ENCODE measurements at places on chromosomes 2 and 18.

GRCh38 chr2:120949957-120950590, 214.4 kb downstream of the GLI2 start:
- no peak for DNase-seq

- DNase-seq = no peak
Measured at GRCh38 chr2:124180635-124181034, 155.5 kb downstream of the CNTNAP5 start.

DNA sequence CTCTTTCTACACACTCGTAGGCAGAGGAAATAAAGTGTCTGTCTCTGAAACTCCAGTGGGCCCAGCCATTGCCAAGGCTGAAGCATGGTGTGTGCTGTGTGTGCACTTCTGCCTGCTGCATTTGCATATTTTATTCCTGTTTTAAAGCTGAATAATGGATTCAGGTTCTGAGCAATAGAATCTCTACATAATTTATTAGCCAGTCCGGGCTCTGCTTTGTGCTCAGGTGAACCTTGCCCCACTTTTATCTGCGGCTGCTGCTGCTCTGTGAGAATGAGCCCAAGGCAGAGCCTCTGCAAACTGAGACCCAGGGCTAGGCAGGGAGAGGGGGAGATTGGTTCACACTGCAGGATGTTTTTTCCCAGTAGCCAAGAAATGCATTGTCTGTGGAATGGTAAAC, 64.6 kb upstream of the SH3BP4 start:
- no peak for DNase-seq

DNA sequence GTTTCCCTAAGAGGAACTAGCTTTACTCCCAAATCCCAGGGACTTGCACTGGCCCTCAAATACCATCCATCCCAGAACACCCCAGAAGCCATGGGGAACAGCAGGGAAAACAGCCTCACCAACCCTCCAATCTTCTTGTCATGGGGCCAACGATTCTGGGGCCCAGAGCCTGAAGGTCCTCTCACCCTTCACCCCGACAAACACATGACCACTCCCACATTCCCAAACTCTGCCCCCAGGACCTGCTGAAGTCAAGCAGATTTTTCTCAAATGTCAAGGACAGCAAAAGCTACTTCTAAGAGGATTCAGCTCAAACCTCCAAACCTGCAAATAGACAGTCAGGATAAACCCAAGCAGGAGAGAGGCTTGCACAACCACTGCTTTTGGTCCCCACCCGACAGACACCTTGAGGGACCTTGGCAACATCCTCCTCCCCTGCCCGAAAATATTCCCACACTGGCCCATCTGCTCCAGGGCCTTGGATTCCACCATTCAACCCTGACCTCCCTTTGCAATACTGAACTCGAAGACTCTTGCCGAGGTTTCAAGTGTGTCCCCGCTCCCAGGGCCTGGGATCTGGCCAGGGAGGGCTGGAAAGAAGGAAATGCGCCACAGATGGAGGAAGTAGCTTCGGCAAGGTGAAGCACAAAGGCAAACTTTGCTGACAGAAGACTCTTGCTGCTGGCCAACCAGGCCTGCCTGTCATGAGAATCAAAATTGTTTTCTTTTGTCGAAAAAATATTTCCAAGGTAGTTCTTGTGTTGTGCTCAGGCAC, 143.3 kb downstream of the ZFP36L2 start:
- no peak for DNase-seq

DNA sequence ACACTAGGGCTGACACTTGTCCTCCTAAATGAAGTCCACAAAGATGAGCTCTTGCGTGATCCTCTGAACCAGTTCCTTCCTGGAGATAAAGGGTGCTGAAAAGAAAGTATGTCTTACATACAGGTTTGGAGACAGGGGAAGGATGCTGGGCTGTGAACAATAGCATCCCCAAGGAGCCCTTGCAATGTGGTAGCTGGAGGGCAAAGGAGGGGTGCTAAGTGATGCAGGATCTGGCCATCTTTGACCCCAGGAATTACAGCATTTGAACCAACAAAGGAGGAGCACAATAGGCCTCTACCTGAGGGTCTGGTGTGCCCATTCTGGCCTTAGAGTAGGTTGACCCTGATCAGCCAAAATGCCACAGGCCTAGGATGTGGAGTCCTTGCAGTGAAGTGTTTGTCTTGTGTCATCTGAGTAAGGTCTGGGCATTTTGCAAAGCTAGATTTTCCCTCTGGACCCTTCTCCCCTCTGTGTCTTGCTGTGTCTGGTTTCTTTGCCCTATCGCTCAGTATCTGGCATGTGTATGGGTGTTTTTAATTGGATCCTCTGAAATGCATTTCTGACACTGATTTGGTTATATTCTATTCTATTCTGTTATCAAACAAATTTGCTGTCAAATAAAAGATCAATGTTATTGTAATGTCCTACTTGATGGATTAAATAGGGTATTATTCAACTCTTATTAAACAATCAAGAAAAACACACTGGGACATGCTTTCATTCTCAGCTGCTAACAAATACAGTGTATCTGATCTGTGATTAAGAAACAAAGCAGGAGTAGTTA, 364.8 kb upstream of the MEIS1 start:
- DNase-seq = no peak

DNA sequence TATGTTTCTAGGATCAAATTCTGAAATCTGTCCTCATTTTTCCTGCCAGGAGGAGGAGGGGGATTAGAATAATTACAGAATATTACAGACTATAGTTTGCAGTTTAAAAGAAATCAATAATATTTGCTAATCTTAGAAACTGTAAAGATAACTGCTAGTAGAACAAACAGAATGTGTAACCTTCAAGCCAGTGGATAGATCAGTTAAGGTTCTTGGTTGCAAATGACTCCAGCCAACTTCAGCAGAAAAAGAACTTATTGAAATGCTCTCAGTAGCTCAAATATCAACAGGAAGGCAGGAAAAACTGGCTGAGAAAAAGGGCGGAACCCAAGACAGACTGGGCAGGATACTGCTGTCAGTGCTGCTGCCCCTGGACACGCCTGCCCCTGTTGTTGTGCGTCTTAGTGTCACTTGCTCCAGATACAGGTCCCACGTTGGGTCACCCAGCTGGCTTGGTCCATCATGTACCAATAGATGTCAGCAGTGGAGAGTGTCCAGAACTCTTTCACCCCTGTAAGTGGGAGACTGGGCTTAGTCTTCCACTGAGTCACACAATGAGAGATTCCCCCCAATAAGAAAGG, 10.2 kb downstream of the NMUR1 start:
- no peak for DNase-seq

DNA sequence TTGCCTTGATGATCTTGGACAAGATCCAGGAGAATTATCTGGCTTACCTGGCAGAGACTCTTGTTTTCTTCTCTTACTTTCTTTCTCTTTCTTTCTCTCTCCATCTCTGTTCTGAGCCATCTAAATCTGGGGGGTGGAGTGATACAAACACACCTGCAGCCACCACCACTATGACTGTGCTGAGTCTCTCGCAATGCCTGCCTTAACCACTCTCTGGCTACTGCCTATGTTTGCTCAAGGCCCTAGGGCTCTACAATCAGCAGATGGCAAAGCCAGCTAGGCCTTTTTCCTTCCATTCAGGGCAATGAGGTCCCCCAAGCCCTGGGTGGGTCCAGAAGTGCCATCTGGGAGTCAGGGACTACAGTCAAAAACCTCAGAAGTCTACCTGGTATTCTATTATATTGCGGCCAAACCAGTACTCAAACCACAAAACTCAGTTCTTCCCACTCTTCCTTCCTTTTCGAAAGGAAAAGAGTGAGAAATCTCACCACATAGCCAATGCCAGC, 978.9 kb upstream of the NXPH2 start:
- DNase-seq = no peak

- DNase-seq = no peak
Measured at GRCh38 chr2:239259603-239260298, 141.1 kb downstream of the HDAC4 start.

DNA sequence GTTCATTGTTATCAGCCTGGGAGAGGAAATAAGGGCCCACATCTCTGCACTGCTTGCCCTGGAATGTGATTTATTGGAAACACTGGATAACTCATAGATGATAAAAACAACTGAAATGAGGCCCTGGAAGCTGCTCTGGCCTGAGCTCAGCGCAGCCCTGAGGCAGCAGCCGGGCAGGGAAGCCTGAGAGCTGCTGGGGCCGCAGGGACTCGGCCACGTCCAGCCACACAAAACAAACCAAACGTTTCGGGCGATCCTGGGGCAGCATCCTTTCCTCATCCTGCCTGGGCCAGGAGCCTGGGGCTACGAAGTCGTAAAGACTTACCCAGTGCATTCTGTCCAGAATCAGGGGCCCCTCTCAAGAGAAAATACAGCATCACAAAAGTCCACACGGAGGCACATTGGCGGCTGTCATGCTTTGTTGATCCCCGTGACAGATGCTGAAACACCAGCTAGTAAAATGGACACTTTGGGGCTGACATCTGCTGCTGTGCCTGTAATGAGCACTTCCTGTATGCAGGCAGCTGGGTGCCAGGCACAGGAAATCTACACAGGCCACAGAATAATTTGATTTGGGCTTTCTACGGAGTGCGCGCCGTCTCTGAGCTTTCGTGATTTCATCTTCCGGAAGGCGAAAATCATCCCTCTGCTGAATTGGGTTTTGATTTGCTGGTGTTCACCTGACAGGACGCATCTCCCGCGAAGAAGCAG, 250.6 kb downstream of the EIPR1 start:
- no peak for DNase-seq

DNA sequence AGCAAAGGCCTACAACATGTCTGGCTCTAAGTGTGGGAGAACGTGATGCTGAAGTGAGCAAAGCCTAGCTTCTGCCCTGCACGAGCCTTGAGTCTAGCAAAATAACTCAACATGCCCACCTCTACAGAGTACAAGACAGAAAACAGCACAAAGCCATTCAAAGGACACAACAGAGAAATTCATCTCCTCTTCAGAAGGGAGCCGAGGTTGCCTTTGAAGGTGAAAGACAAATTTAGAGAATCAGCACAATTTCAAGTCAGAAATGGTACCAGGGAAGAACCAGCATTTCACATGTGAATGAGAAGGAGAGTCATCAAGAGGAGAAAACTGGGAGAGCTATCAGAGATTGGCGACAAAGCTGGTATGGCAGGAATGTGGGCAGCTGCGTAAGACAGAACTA, 21.7 kb upstream of the CYTIP start:
- no peak for DNase-seq

DNA sequence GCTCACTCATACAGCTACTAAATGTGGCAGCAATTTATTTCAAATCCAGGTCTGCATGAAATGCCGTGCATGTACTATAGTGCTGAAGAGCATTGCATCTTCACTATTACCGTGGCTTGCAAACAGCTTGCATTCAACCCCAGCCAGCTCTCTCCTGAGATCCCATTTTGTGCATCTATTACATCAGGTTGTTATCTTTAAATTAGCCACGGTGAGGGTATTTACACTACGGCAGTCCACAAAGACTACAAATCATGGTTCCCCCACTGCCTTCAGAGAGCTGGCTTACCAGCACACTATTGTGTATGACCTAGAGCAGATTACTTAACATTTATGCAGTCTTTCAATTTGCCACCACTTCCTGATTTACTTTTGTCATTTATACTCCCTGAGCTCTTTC, 621.3 kb upstream of the LRATD1 start:
- no peak for DNase-seq

DNA sequence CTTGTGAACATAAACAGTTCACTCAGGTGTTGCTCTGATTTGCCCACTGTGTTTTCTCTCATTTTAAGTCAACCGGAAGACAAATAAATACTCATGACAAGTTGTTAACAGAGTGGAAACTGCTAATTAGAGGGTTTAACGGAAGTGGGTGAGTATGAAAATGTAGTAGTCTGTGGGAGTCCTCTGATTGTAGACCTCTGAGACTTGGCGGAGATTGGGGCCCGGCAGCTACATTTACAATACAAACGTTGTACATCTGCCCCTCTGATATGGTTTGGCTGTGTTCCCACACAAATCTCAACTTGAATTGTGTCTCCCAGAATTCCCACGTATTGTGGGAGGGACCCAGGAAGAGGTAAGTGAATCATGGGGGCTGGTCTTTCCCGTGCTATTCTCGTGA, 107.3 kb upstream of the FAM98A start:
- no peak for DNase-seq
